ENCODE measurements at places on chromosomes 12 and 14.

DNA sequence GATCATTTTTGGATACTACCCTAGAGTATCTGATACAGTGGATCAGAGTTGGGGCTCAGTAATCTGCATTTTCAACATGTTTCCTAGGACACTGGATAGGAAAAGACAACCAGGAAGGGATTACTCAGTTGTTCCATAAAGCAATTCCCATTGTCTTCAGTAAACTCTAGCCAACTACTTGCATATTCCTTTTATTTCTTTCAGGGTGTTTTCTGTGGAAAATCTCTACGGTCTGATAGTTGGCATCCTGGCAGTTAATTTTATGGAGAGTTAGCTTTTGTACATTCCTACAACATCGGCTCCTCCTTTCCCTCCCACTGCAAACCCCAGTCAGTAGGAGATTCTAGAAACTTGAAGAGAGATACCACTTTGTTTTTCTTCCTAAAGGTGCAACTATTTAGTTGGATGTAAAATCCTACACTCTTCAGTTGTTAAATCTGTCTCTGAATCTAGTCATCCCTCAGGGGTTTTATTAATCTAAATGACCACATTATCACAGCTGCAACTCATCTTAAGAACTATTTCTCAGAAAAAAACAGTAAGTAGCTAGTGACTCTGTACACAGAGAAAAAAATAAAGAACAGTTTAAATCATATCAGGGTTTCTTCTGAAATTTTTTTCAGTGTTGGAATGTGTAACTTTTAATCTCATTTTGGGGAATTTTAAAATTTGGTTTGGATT is 103.9 kb downstream of the PDE3A start:
- no peak for DNase-seq

GRCh38 chr12:113591480-113591974 is 119.9 kb upstream of the LHX5 start:
- no peak for DNase-seq

DNA sequence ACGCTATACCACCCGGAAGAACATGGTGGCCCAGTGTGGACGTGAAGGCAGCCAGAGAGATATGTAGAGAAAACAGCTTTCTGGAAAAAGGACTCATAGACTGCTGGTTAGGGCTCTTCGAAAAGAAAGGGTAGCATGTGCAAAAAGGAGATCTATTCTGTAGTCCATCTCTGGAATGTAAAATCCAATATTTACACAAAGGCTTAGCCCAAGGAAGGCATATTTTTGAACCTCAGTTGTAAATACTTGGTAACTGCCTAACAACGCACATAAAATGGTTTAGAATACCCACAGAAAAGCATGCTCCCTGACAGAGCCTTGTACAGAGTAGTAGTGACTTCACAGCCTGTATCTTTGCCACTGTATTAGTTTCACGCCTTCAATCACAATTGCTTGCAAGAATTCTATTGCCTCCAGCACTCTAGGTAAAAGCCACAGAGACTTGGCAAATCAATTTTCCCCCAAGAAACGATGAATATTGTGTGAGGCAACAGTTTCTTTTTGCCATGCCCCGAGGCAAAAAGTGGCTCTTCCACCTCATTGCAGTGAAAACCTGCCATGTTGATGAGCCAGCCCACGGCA is 59.2 kb downstream of the TRIM9 start:
- DNase-seq: no peak

DNA sequence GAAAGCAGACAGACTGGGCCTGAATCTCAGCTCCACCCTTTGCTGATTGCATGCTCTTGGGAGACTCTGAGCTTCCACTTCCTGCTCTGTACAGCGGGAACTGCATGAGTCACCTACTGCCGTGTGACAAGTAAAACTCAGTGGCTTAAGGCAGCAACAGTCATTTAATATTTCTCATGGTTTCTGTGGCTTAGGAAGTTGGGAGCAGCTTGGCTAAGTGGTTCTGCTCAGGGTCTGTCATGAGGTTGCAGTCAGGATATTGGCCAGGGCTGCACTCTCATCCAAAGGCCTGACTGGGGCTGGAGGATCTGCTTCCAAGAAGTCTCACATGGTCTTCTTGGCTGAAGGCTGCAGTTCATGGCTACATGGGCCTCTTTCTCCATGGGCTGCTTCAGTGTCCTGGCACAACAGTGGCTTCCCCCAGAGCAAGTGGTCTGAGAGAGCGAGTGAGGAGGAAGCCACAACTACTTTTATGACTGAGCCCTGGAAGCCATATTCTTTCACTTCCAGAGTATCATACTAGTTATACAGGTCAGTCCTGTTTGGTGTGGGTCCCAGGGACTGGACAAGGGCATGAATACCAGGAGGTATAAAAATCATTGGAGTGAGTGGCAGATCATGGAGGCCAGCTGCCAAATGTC is 49.7 kb downstream of the FAM222A start:
- no peak for DNase-seq

- DNase-seq: no peak
These were observed 18.3 kb upstream of the WIF1 start for GRCh38 chr12:65139389-65139788.

GRCh38 chr12:3085341-3086139 is 8.4 kb downstream of the TSPAN9 start:
- no peak for DNase-seq

DNA sequence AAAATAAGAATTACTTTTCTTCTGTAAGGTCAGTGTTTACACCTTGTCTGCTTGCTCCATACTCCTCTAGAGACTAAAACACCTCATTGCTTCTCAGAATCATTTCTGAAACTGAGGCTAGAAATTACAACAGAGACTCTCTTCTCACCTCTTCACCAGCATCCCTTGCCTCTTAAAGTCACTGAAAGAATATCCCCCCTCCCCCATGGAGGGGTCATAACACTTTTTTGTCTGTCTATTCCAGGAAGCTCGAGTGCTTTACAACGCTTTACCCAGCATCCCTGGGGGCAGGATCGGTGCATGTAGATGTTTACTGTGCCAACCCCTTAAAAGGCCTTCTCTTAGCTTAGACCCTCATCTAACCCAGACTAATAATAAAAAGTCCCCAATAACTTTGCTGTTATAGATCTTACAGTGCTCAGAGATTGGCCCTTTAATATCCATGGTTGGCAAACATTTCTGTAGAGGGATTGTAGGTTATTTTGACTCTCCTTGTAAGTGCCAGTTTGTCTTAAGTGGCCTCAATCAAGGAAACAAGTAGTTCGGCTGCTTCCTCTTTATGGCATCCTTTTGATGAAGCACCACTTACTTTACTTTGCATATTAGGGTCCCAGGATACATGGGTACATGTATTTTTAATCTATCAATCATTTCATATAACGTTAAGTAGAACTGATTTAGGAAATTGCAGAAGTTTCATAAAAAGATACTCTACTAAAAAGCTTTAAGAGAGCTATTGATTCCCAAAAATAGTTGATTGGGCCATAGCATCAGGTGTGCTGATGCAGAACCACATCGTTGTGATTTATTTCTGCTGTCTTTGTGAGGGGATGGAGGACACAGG is 29.3 kb downstream of the PRKCH start:
- DNase-seq: no peak

DNA sequence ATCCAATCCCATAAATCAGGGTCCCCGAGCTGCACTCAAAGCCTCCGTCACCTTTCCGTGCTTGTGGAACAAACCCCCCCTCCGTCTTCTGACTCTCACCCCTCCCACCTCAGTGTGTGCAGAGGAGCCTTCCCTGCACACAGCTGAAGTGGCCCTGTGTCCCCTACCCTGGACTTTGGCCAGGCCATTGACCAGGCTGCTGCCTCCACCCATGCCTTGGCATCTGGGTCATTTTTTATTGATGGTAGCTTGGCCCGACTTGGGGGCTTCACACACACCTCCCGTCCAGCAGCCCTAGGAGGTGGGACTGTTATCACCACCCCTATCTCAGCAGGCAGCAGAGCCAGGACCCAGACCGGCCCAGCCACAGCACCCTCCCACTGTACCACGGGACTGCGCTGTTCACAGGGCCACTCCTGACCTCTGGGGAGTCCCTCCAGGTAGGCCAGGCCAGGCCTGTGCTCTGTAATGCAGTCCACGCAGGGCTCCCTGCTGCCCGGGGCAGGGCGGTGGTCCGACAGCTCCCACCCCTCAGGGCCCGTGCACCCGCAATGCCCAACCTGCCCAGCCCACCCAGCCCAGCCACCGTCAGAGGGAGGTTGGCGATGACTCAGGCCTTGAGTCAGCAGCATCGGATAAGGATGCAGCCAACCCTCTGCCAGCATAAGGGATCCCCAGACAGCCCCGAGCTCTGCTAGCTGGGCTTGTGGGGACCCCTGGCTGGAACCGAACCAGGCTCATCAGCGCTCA is 9.2 kb upstream of the INF2 start:
- DNase-seq: no peak

- no peak for DNase-seq
These were observed 30.3 kb downstream of the CCDC88C start for GRCh38 chr14:91387169-91387835.

DNA sequence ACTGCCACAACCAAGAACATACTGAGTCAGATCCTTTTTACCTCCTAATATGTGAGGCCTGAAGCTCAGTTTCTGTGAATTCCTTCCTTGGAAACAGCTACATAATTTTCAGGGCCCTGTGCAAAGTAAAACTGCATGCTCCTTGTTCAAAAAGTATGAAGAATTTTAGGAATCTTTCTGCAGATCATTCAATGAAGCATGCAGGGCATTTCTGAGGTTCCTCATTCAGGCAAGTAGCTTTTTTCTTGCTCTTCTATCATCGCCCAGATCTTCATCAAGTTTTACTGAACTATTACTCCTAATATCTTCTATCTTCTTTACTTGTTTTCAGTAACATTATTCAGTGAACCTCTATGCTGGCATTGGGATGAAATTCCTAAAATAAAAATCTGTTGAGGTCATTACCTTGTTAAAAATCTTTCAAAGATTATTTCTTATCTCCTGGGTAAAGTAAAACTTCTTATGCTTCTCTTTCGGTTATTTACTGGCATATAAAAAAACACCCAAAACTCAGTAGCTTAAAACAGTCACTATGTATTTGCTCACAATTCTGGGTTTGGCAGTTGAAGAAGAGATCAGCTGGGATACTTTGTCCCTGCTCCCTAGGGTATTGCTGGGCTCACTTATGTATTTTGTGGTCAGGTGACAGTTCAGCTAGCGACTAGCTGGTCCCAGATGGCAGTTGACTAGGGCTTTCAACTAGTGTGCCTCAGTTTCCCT is 42.6 kb upstream of the KRR1 start:
- no peak for DNase-seq

DNA sequence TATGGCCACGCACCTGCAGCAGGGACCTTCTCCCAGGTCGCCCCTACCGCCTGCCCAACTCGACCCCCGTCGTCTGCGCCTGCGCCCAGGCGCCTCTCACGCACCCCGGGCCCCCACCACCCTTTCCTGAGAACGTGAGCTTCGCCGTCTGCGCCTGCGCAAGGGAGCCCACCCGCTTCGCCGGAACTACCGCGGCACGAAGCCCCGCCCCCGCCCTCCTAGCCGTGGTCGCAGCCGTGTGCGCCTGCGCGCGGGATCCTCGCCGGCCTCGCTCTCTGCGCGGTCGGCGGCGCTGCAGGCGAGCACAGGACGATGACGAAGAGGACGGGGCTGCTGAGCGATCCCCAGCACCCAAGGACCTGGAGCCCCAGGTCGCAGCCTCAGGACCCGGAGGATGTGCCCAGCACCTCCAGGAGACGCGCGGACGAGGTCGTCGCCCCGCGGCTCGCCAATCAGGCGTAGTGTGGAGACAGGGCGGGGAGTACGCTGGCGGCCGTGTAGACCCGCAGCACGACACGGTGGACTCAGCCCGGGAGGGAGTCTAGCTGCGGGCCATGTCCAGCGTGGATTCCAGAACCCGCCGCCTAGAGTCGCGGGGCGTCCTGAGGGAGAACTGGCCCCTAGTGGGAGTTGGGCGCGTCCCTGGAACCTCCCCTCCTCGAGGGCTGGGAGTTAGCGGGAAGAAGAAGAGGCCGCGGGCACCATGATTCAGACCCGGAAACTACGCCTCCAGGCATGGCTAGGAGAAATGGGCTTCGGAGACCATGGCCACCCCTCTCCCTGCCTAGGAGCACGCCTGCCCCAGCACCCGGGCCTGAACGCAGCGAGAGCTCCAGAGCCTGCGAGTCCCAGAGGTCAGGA is 1120.8 kb upstream of the TMEM132C start:
- DNase-seq: peak; percentile 82

- DNase-seq: no peak
These were observed 218.6 kb downstream of the ATP23 start for GRCh38 chr12:58159941-58160340.

GRCh38 chr12:45434094-45434493 is 218.2 kb downstream of the ANO6 start:
- DNase-seq: no peak

- no peak for DNase-seq
These were observed 272.7 kb downstream of the AEBP2 start for GRCh38 chr12:19712041-19712440.

GRCh38 chr12:77760271-77761025 is 70.2 kb upstream of the NAV3 start:
- DNase-seq: no peak

GRCh38 chr12:67826148-67826547 is 163.1 kb upstream of the IFNG-AS1 start:
- DNase-seq: no peak

DNA sequence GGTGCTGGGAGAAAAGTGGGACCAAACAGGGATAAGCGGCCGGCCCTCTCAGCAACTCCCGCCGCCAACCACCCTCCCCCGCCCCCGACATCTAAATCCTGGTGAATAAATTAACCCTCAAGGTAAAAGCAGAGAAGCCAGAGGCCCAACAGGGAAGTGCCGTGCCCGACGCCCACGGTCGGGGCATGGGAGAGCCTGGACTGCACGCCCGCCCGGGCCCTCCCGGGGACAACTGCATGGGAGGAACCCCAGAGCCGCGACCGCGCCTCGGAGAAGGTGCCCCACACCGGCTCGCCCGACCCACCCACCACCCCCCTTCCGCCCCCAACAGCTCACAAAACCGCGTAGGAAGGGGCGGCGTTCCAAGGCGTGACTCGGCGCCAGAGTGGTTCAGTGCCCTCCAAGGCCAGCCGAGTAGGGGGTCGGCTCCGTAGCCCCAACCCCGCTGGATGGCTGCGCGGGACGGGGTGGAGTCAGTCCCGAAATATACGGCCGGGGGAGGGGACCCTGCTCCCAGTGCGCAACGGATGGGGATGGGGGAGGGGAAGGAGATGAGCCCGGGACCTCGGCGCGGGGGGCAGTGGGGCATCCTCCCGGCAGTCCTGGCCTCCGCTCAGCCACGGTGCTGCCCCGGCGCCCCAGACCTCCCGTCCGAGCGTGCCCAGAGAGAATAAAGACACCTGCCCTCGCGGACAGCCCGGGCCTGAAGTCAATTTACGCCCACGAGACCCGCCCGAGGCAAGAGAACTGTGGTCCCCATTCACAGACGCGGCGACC is 732 bp downstream of the SLC25A29 start:
- DNase-seq: peak; percentile 46
